GM23338 (cell line): ENCODE measurements at places on chromosomes 1 and 21.
A peak's percentile ranks its signal among the peaks of the same experiment; 100 is the strongest.

GRCh38 chr1:116921301-116921885 lies 11.7 kb downstream of the PTGFRN start:
- DNase-seq, result no peak

DNA sequence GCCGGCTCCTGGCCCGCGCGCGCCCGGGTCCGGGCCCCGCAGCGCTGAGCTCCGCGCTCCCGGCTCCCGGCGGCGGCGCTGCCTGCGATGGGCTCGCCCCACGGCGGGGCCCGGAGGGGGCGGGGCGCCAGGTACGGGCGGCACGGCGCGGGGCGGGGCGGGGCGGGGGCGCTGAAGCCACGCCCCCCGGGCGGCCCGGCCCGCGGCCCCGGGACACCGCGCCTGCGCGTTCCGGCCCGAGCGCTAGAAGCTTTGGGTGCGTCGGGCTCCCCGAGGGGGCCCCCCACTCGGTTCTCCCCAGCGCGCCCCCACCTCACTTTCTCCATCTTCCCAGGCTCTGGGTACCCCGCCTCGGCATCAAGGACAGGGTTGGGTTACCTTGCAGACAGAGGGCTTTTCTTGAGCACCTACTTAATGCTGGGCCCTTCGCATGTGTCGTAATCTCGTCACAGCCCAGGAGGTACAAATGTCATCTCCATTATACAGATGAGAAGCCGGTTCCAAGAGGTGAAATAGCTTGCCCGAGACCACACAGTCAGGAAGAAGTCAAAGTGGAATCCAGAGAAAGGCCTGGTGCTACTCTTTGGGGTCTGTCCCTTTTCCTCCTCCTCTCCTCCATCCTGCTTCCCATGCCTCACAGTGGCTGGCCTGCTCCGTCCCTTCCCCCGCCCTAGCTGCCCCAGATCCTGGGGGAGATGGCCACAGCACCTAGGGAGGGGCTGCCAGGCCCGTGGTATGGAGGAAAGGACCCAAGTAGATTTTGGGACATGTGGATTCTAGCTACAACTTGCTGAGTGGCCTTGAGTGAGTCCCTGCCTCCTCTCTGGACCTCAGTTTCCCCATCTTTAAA lies 46.5 kb downstream of the RAP1GAP start:
- DNase-seq, result peak; percentile 74

GRCh38 chr1:201603613-201604232 lies 64.8 kb downstream of the NAV1 start:
- no peak for DNase-seq

DNA sequence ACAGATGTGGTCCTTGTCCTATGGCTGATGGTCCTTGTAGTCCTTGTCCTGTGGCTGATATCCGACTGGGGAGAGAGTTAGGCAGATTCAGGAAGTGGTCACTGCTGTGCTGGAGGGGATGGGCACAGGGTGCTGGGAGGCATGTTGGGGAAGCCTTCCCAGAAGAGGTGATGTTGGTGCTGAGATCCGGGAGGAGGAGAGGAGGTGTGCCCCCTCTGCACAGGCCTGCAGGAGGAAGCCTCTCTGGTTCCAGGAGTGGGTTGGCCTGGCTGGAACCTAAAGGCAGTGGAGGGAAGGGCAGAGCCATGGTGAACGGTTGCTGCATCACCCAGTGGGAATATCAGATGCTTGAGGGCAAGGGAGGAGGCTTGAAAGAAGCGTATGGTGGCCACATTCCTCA lies 14.7 kb downstream of the COQ8A start:
- DNase-seq, result no peak

DNA sequence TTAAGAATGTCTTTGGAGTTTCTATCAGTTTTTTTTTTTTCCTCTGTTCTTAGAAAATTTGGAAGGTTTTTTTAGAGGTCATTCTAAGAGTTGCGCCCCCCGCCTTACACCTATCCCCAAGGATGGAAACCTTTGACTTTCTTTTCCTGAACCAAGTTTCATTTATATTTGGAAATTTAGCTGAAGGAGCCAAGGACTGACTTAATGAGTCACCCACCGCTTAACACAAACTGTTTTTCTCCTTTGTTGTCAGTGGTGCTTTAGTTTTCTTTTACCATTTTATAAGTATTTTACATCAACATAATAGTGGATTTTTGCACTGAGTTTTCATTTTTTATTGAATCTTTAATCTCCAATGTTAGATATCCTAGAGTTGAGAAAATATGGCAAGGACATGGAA lies 25.3 kb downstream of the USP25 start:
- DNase-seq, result no peak

DNA sequence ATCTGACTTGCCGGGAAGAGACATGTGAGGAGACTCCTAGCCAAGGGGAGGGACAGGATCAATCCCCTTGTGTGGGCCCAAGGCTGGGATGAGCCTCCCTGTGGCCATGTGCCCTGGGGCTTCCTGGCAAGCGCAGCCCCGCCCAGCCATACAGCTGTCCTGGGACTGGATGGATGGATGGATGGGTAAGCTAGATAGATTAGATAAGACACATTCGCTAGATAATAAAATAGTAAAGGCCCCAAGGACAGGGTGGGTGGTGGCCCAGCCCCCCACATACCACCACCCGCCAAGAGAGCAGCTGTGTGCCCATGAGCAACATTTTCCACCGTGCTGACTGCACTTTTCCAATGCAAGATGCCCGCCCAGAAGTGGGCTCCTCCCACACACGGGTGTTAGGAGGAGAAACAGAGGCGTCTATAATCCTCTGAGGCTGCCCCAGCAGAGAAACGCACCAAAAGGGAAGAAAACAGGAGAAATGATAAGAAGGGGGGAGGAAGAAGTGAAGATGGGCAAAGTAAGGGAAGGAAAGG lies 25.1 kb downstream of the ZBTB17 start:
- DNase-seq, result no peak

DNA sequence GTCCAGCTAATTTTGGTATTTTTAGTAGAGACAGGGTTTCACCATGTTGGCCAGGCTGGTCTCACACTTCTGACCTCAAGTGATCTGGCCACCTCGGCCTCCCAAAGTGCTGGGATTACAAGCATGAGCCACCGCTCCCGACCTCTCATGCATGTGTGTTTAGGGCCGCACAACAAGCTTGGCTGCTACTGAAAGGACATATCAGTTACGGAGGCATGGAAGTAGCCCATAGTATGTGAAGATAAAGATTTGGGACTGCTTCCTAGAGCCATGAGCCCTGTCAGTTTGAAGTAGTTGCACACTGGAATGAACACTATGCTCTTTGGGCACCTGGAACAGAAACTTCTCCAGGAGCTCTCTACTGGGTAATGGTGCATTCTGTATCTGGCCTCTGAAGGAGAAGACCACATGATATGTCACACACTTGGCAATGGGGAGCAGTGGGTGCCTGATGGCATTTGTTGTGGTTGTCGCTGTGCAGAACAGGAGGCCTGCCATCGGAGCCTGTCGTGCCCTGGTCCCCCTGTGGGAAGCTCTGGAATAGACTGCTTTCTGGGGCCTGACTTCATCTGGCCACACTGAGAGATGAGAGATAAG lies 144.7 kb upstream of the KIF26B start:
- DNase-seq, result no peak

DNA sequence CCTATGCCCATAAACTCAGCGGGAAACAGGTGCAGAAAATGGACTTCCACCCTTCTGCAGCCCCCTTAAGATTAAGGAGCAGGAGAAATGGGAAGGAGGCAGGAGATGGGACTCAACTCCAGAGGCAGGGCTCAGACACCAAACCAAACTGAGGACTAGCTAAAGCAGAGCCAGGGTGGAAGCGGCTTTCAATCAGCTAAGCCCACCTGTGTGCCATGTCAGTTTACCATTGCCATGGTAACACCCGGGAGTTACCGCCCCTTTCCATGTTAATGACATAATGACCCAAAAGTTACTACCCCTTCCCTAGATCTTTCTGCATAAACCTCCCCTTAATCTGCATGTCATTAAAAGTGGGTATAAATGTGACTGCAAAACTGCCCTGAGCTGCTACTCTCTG lies 653.5 kb downstream of the PTPRU start:
- peak; percentile 58 for DNase-seq

DNA sequence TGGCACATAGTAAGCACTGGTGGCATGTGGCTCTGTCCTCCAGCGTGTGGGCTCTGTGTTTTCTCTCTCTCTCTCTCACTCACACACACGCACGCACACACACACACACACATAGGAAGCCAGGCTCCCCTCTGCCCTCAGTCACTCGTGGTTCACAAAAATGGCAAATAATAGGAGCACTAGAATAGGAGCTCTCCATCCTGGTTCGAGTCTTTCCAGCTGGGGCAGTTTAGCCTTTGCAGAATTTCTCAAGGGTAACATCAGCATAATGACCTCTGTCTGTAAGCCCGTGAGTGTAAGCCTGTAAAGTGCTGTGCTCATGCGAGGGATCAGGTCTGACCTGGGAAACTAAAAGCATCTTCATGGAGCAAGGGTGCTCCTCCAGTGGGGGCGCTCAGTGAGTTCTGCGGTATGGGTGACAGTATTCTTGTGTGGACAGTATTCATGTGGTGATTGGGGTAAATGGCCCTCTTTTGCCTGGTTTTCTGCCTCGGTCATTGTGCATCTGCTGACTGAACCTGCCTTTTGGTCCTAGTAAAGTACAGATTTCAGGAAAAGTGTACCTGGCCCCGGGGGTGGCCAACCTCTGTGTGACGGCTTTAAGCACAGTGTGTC lies 842 bp upstream of the ZC3H12A start:
- DNase-seq, result no peak

GRCh38 chr1:204362984-204363334 lies 3.2 kb upstream of the PLEKHA6 start:
- no peak for DNase-seq

DNA sequence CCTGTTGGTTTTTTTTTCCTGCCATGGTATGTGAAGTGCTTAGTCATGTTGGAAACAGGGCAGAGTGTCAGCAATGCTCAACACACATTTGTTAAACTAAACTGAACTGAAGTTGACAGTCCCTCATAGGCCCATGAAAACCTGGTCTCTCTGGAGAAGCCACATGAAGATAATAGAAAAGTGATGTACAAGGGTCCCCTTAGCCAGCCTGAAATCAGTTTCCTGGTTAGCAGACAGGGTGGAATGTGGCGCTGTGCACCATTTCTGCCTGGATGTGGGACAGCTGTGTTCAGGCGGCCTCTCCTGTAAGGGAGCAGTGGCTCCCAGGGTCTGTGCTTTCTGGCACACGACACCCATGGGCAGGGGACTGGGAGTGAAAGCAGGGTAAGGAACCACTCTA lies 9.9 kb upstream of the CHI3L1 start:
- DNase-seq, result peak; percentile 60

DNA sequence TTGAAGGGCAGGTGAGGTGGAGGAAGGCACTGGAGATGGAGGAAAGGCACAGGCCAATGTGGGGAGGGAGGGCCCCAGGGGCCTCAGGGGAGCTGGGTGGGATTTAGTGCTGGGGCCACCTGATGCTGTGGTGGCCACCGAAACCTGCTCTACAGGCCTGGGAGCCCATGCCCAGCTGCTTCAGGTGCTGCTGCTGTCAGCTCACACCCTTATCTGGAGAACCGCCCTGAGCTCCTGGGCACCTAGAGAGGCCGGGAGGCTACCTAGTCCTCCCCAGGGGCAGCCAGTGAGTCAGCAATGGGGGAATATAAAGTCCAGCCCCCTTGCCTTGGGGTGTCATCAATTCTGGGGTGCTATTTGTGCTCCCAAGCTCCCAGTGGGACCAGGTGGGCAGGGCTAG lies 12.2 kb downstream of the FAM131C start:
- no peak for DNase-seq

DNA sequence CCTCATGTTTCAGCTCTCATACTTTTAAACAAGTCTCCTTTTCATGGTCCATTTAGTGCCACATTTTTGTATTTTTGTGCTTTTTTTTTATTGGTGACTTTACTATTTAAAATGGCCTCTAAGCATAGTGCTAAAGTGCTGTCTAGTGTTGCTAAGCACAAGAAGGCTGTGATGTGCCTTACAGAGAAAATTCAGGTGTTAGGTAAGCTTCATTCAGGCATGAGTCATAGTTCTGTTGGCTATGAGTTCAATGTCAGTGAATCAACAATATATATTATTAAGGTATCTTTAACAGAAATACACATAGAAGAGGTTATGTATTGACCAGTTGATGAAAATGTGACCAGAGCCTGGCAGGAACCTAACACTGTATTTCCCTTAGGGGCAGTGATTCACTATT lies 12.8 kb upstream of the FUBP1 start:
- DNase-seq, result no peak

DNA sequence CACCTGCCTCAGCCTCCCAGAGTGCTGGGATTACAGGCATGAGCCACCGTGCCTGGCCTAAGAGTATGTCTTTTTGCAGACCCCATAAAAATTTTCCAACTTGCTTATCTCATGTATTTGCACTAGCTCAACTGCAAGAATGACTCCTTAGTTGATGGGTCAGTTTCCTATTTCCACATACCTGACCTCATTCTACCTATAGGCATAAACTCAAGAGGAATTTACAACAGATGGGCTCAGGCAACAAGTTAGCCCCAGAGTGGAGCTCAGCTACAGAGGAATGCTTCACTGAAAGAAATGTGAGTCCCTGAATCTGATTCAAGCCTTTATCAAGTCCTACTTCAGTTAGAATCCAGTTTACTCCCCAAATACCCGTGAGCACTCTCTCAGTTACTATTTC lies 5.3 kb upstream of the SLC37A1 start:
- no peak for DNase-seq

DNA sequence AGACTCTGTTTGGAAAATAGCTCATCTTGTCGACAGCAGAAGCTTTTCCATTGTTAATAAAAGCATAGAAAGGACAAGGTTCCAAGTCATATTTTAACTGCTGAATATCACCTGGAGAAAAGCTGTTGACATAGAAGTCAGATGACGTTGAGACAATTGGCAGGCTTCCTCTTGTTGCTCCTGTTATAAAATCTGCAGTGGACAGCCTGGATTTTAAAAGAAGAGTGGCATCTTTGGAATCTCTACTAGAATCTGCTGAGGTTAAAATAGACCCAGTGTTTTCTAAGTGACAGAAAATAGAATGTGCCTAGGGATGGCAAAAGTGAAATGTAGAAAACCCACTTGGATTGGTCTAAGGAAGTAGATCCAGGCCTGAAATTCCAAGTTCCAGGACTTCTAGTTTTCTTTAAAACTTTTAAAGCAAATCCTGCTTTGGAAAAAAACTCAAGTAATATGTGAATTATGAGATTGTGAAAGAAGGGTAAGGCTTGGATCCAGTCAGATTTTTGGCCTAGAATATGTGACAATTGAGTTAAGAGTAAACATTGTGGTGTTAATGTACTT lies 53.6 kb upstream of the NEXN start:
- peak; percentile 9 for DNase-seq

- DNase-seq, result no peak
Measured at GRCh38 chr21:14889080-14889810, 175.6 kb downstream of the NRIP1 start.

GRCh38 chr1:168821434-168821833 lies 92.4 kb upstream of the DPT start:
- DNase-seq, result no peak

DNA sequence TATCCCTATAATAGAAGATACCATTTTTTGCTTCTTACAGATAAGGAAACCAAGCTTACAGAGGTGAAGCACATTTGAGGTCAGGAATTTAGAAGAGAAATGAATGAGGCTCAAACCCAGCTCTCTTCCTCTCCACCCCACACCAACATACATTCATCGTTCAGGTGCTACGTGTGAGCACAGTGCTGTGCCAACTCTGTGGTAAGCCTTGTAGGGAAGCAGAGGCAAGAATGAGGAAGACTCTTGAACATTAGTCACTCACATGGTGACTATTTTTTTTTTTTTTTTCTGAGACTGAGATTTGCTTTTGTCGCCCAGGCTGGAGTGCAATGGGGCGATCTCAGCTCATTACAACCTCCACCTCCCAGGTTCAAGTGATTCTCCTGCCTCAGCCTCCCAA lies 314.0 kb downstream of the NTNG1 start:
- DNase-seq, result no peak

- DNase-seq, result no peak
Measured at GRCh38 chr21:27818847-27819246, 852.0 kb upstream of the ADAMTS5 start.

GRCh38 chr1:224851210-224851847 lies 78.1 kb upstream of the DNAH14 start:
- DNase-seq, result peak; percentile 79
